ENCODE measurements at places on chromosomes 2 and 18.

- no peak for DNase-seq
Observed at GRCh38 chr2:224772494-224772893, 56.3 kb upstream of the CCDC195 start.

DNA sequence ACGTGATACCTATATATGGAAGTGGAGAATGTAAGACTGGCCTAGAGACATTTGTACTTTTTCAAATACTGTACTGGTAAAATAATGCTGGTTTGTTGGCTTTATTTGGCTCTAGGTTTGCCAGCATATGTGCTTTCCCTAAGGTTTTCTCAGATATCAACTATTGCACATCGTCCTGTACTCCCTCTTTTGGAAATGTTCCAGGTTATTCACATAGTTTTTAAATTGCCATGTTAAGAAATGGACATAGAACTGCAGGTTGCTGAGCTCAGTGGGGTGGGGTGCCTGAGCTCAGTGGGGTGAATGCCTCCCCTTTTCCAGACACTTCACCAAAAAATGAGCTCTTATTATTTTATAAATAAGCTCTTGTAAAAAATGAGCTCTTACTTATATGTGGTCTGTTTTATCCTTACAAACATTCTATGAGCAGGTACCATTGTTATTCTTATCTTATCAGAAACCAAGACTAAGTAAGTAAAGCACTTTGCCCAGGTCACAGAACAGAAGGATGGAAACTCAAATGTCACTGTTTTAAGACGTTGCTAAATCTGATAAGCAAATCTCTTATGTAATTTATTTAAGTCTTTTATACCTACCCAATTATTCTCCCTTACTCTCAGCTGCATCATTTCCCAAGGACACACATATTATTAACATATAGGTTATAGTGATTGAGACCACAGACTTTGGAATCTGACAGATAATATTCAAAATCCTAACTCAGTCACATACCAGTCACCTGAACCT lies 99.0 kb downstream of the CPS1 start:
- no peak for DNase-seq

GRCh38 chr2:171595896-171596295 lies 73.6 kb downstream of the CYBRD1 start:
- DNase-seq: no peak

GRCh38 chr18:31101183-31102024 lies 817 bp downstream of the DSC2 start:
- DNase-seq: no peak

DNA sequence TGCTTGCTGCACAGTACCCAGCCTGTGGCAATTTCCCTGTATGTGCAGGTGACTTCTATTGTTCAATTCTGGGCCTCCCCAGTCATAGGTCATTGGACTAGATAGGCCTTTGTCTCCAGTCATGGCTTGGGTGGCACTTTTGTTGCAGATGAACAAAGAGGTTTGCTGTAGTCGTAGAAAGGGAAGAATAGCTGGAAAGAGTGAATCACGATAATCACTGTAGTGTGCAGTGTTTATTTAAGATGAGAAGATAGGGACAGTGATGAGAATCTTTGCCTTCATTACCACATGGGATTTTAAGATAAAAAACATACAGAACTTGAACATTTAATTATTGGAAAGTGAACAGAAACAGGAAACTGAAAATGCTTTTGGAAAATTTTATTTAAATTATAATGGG lies 156.1 kb upstream of the CYRIA start:
- no peak for DNase-seq

DNA sequence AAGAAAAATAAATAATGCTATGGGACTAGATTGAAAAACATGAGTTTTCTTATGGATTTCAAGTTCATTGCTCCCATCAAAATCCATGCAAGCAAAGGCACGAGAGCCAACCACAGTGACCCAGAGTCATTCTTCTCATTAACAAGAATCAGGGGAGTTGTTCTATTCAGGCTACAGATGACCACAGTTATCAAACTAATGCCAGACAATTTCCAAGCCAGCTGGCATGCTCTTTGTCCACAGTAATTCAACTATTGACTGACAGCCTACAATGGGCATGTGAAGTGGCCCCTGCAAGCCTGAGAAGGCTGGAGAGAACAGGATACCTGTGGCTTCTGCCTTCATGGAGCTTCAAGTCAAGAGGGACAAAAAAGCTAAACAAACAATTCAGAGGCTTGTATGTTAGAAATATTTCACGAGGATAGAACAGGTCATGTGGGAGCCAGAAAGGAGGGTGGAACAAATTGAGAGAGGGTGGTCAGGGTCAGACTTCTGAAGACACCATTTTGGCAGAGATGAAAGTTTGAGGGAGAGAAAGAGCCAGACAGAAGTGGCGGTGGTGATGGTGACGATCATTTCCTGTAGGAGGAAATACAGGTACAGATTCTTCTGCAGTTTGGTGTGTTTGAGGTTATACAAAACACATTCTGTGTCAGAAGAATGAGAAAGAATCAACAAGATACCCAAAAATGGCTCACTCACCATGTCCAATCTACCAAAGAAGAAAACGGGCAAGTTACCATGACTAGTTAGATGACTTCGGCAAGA lies 732.4 kb downstream of the RNF144A start:
- DNase-seq: no peak

- no peak for DNase-seq
Observed at GRCh38 chr2:62091471-62091870, 104.4 kb upstream of the B3GNT2 start.

GRCh38 chr2:203873921-203874631 lies 6.5 kb downstream of the CTLA4 start:
- no peak for DNase-seq

GRCh38 chr2:118565301-118565700 lies 282.1 kb downstream of the EN1 start:
- no peak for DNase-seq

- DNase-seq: no peak
Observed at GRCh38 chr2:186995092-186995491, 146.1 kb upstream of the ZSWIM2 start.

GRCh38 chr2:18232731-18233438 lies 327.6 kb downstream of the RDH14 start:
- no peak for DNase-seq

DNA sequence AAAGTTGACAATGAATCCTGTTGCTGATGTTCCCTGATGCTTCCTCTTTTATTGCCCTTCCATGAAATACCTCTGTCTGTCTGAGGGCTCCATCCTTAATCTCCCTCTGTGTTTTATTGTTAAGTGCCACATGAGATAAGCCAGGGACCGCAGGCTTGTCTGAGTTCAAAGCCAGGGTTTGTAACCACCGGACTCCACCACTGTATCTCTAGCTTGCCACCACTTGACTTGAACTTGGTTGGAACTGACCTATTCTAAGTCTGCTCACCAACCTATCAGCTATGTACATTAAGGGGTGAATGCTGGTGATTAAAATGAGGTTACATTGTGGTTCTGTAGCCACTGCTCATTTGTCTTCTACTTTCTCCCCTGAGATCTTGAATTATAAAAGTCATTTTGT lies 328.5 kb upstream of the ZEB2 start:
- no peak for DNase-seq

DNA sequence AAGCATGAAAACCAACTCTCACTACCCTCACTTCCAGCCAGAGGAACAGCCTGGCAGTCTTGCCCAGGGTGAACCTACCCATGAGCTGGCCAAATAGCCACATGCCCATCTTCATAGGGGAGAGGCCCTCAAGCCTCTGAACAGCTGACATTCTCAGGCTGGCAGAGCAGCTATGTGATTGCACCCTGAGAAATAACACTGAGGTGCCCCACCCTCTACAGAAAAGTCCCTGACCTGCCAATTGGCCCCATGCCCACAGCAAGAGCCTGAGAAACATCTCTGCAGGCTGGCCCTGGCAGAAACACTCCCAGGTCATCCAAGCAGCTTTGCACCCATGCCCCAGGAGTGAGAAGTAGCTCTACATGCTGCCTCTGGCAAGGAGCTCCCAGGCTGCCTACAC lies 127.4 kb upstream of the OTX1 start:
- DNase-seq: no peak

GRCh38 chr18:46190667-46191066 lies 86.5 kb downstream of the HAUS1 start:
- DNase-seq: no peak

DNA sequence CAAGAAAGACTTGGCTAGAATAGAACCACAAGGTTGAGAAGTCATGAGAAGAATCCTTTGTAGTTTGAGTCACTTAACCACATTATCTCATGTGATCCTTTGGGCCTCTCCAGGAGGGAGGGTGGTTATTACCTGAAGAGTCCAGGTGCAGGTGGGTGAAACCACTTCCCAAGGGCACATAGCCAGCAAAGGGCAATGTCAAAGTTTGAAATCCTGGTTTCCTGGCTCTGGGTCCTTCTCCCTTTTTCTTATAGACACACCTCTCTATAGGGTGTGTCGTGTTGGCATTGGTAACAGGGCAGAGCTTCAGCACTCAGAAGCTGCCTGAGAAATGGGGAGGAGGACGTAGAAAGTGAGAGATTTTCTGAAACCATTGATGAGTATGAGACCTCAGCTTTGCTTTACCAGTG lies 137.9 kb downstream of the MGAT5 start:
- DNase-seq: no peak

DNA sequence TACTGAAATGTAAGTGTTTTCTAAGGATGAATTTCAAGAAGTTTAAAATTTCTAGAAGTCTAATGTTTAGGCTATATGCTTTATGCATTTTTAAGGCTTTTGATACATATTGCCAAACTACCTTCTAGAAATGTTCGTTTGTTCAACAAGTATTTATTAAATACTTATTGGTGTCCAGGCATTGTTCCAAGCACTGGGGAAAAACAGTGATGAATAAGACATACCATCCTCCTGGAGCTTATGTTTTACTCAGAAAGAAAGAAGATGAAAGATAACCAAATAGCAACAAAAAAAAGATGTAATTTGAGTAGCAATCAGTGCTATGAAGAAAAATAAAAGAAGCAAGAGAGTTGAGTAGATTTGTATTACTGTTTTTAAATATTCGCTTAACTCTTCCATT lies 692.9 kb downstream of the SLC4A3 start:
- no peak for DNase-seq

GRCh38 chr2:206028101-206028500 lies 57.9 kb downstream of the INO80D start:
- DNase-seq: no peak

DNA sequence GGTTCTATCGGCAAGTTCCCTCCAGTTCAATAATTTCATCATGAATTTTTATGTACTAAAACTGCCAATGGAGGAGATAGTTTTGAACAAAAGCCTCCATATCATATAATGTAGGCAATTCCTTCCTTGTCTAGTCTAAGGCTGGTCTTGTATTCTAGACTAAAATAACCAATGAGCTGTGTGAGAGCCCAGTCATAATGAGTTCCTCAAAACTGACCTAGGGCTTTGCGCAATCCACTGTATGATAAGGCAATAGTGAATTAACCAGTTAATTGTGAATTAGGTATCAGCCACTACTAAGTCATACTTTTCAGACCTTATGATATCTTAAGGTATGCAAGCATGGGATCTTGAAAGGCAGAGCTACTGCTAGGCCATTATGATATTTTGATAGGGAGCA lies 7.6 kb upstream of the UXS1 start:
- DNase-seq: no peak

- no peak for DNase-seq
Observed at GRCh38 chr18:24837066-24837465, 376.6 kb downstream of the HRH4 start.

GRCh38 chr18:34018336-34018735 lies 206.4 kb downstream of the NOL4 start:
- DNase-seq: no peak

GRCh38 chr2:148483665-148484064 lies 160.9 kb upstream of the EPC2 start:
- no peak for DNase-seq

- no peak for DNase-seq
Observed at GRCh38 chr18:11147962-11148679, 1.2 kb downstream of the PIEZO2 start.

GRCh38 chr18:37389684-37390368 lies 175.8 kb downstream of the CELF4 start:
- DNase-seq: no peak

GRCh38 chr18:32899819-32900218 lies 127.0 kb upstream of the KLHL14 start:
- no peak for DNase-seq

GRCh38 chr2:42171396-42171980 lies 2.3 kb downstream of the EML4 start:
- no peak for DNase-seq

DNA sequence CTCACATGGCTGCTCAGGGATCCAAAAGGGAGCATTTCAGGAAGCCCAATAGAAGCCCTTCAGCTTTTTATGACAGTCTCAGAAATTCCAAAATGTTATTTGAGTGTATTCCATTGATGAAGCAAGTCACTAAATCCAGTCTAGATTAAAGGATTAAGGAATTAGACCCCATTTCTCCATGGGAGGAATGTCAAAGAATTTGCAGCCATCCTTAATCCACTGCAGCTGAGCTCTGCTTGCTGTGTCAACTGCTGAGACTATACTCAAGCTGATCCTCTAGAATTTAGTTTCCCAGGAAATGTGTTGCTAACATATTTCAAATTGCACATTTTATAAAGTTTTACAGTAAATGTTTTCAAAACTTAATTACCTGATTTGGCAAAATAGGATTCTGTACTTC lies 28.4 kb upstream of the C2orf69 start:
- no peak for DNase-seq

- DNase-seq: no peak
Observed at GRCh38 chr2:44935729-44936098, 5.8 kb upstream of the SIX3 start.

- no peak for DNase-seq
Observed at GRCh38 chr2:65724752-65725151, 292.4 kb upstream of the SPRED2 start.

DNA sequence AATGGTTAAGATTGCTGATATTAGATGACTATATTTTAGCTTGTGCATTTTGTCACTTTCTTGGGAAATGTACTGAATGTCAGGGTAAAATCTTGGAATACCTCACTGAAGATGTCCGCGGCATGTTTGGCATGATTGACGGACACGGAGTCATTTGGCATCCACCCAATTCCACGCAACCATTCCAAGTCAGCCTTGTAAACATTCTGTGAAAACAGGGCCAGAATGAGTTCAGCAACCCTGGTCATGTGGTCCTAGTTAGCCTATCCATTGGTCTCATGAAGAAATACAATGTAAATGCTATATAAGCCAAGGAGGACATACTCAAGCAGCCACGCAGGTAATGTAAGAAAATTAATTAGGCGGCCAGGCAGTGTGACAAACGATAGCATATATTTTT lies 159.5 kb downstream of the RIF1 start:
- no peak for DNase-seq

- DNase-seq: no peak
Observed at GRCh38 chr2:226725126-226725860, 74.3 kb downstream of the IRS1 start.

GRCh38 chr18:22694954-22695353 lies 238.2 kb upstream of the RBBP8 start:
- DNase-seq: no peak

DNA sequence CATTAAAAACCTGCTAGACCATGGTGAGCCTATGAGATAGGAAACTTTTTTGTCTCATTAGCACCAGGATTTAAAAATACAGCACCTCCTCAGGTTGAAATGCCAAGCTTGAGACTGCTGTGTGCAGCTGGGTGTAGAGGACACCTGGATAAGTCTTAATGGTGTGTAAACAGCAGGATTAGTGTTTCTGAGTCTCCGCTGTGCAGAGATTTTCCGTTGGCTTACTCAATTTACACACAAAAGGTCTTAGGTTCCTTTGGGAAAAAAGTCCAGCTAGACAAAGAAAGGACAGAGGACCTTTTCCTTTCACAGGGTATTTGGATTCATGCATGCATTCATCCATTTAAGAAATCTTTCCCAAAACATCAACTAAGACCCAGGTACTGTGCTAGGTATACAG lies 168.1 kb downstream of the NRXN1 start:
- no peak for DNase-seq

Data from nucleus accumbens (tissue), 56 donors.